ENCODE measurements at places on chromosomes 16 and 17.
A peak's percentile ranks its signal among the peaks of the same experiment; 100 is the strongest.

- no peak for DNase-seq
- H3K27ac ChIP-seq = no peak overlapping the region
- H3K4me1 ChIP-seq = no peaks in the 10 kb centered on the region
- no peaks in the 10 kb centered on the region for H3K36me3 ChIP-seq
- no peak overlapping the region for H3K4me3 ChIP-seq
These were observed 64.9 kb downstream of the CDYL2 start for GRCh38 chr16:80739523-80739922.

DNA sequence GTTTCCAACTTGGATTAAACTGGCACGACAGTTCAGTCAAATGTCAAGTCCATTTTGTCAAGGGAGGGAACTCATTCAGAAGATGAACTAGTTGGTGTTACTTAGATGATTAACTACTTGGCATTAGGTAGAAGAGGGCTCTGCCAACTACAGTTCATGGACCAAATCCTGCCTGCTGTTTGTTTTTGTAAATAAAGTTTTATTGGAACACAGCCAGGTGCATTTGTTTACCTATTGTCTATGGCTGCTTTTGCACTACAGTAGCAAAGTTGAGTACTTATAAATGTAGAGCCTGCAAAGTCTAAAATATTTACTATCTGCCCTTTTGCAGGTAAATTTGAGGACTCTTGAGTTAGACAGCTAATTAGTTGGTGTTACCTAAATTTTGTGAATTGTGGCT is 410.0 kb downstream of the MAF start:
- H3K4me1 ChIP-seq = no peaks in the 10 kb centered on the region
- DNase-seq = no peak
- no peaks in the 10 kb centered on the region for H3K27me3 ChIP-seq
- H3K27ac ChIP-seq = no peak overlapping the region
- H3K36me3 ChIP-seq = no peaks in the 10 kb centered on the region

DNA sequence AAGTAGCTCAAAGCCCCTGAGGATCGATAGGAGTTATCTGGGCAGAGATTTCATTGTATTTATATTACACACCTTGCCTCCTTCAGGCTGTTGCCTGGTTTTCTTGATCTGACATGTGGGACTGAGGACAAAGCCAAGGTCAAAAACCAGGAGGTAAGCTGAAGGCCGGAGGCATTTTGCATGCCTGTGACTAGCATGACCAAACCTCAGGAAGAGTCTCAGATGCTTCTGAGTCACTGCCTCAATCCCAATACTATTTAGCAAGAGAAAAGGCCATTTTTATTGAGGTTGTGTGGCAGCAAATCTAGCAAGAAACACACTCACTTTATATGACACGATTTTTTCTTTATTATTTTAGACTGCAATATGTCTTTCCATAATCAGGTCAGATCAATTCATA is 968.1 kb downstream of the CDH11 start:
- H3K4me1 ChIP-seq = no peaks in the 10 kb centered on the region
- H3K27ac ChIP-seq = no peak overlapping the region
- DNase-seq = no peak
- H3K27me3 ChIP-seq = no peaks in the 10 kb centered on the region
- no peaks in the 10 kb centered on the region for H3K36me3 ChIP-seq
- no peak overlapping the region for H3K4me3 ChIP-seq

GRCh38 chr16:58337090-58337444 is 42.2 kb upstream of the PRSS54 start:
- no peaks in the 10 kb centered on the region for H3K27me3 ChIP-seq
- no peaks in the 10 kb centered on the region for H3K36me3 ChIP-seq
- H3K4me1 ChIP-seq = no peaks in the 10 kb centered on the region
- H3K27ac ChIP-seq = no peak overlapping the region
- no peak for DNase-seq
- H3K4me3 ChIP-seq = peak overlapping the region; percentile 11

GRCh38 chr16:46833460-46833800 is 2.5 kb upstream of the C16orf87 start:
- H3K4me1 ChIP-seq = peaks cover 24% of the 10 kb centered on the region
- no peaks in the 10 kb centered on the region for H3K36me3 ChIP-seq
- no peaks in the 10 kb centered on the region for H3K27me3 ChIP-seq
- no peak for DNase-seq
- no peak overlapping the region for H3K4me3 ChIP-seq
- no peak overlapping the region for H3K27ac ChIP-seq

DNA sequence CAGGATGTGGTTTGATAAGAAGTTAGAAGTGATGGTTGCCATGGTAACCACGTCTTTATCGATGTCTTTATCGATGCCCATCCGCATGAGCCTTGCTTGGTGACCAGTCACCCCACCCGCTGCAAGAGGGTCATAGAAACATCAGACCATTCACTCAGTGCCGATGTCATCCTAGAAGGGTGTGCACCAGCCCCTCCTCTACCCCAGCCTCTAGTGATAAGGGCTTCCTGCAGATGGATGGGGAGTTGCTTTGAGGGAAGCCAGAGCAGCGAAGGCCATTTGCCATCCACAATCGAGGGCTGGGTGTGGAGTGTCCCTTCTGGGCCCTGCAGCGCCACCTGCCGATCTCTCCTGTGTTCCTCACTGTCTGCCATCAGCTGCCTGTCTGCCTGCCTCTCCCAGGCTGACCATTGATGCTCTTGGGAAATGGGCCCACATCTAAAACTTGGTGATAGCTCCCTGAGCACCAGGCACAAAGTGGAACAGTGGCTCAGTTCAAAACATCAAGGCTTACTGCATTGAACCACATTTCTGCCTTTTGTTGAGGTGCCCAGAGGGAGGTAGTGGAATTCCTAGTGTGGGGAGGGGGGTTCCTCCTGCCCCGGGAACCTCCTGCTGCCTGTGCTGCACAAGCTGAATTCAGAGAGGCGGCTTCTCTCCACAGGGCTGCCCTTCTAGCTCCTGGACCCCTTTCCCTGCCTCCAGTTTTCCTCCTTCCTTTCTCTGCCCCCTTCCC is 8.9 kb downstream of the CALB2 start:
- no peak overlapping the region for H3K27ac ChIP-seq
- DNase-seq = peak; percentile 28
- no peaks in the 10 kb centered on the region for H3K27me3 ChIP-seq

- DNase-seq = no peak
- H3K27ac ChIP-seq = no peak overlapping the region
- no peaks in the 10 kb centered on the region for H3K27me3 ChIP-seq
These were observed 207.1 kb upstream of the CIBAR2 start for GRCh38 chr16:85319208-85319983.

- H3K4me3 ChIP-seq = no peak overlapping the region
- no peak overlapping the region for H3K27ac ChIP-seq
- no peak for DNase-seq
- H3K4me1 ChIP-seq = no peaks in the 10 kb centered on the region
- H3K36me3 ChIP-seq = no peaks in the 10 kb centered on the region
- no peaks in the 10 kb centered on the region for H3K27me3 ChIP-seq
These were observed 85.3 kb downstream of the STXBP4 start for GRCh38 chr17:55053855-55054254.

GRCh38 chr16:79595931-79596450 is 4.5 kb downstream of the MAF start:
- no peaks in the 10 kb centered on the region for H3K36me3 ChIP-seq
- peaks cover 50% of the 10 kb centered on the region for H3K4me1 ChIP-seq
- H3K27me3 ChIP-seq = no peaks in the 10 kb centered on the region
- DNase-seq = no peak
- peak overlapping the region; percentile 89 for H3K4me3 ChIP-seq

- no peak overlapping the region for H3K4me3 ChIP-seq
- H3K27me3 ChIP-seq = peaks cover 36% of the 10 kb centered on the region
- no peak overlapping the region for H3K27ac ChIP-seq
- no peaks in the 10 kb centered on the region for H3K36me3 ChIP-seq
- no peak for DNase-seq
- H3K4me1 ChIP-seq = no peaks in the 10 kb centered on the region
These were observed 2.6 kb upstream of the KRT14 start for GRCh38 chr17:41589301-41589700.

DNA sequence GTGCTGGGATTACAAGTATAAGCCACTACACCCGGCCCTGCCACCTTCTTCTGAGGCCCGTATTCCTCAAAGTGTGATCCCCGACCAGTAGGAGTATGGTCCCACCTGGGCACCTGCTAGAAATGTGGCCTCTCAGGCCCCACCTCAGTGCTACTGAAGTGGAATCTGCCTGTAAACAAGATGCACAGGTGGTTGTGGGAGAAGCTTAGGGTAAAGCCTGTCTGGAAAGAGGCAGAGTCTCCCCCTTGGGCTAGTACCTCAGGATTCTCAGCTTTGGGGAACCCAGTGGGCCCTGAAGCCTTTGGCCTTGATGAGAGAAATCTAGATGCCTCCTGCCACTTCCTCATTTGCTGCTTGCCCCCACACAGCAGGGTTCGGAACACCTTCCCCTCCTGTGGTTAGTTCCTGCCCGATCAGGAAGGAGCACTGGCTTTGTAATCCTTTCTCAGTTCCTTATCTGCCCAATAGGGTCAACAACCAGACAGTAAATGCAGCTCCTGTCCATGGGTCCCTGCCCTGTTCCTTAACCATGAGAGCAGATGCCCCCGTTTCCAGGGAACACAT is 25.2 kb downstream of the TK2 start:
- H3K27me3 ChIP-seq = no peaks in the 10 kb centered on the region
- DNase-seq = no peak
- H3K4me1 ChIP-seq = peaks cover 33% of the 10 kb centered on the region
- H3K27ac ChIP-seq = no peak overlapping the region
- peaks cover 67% of the 10 kb centered on the region for H3K36me3 ChIP-seq

- H3K4me3 ChIP-seq = no peak overlapping the region
- H3K4me1 ChIP-seq = no peaks in the 10 kb centered on the region
- no peaks in the 10 kb centered on the region for H3K27me3 ChIP-seq
These were observed 42.9 kb upstream of the KSR1 start for GRCh38 chr17:27413315-27413714.

DNA sequence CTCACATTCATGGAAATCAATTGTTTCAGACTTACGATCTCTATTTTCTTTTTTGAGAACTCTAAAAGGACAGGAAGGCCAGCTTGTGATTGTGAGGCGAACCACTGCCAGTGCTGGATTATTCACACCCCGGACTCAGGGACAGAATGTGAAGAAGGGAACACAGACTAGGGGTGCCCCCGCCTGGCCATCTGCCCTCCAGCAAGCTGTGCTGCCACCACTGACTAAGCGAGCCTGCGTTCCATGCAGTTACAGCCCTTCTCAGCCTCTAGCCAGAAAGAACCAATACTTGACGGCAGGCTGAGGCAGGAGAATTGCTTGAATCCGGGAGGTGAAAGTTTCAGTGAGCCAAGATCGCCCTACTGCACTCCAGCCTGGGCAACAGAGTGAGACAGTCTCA is 2.8 kb downstream of the HAGH start:
- no peak overlapping the region for H3K4me3 ChIP-seq
- no peak overlapping the region for H3K27ac ChIP-seq
- H3K36me3 ChIP-seq = peaks cover 42% of the 10 kb centered on the region
- peak; percentile 83 for DNase-seq

DNA sequence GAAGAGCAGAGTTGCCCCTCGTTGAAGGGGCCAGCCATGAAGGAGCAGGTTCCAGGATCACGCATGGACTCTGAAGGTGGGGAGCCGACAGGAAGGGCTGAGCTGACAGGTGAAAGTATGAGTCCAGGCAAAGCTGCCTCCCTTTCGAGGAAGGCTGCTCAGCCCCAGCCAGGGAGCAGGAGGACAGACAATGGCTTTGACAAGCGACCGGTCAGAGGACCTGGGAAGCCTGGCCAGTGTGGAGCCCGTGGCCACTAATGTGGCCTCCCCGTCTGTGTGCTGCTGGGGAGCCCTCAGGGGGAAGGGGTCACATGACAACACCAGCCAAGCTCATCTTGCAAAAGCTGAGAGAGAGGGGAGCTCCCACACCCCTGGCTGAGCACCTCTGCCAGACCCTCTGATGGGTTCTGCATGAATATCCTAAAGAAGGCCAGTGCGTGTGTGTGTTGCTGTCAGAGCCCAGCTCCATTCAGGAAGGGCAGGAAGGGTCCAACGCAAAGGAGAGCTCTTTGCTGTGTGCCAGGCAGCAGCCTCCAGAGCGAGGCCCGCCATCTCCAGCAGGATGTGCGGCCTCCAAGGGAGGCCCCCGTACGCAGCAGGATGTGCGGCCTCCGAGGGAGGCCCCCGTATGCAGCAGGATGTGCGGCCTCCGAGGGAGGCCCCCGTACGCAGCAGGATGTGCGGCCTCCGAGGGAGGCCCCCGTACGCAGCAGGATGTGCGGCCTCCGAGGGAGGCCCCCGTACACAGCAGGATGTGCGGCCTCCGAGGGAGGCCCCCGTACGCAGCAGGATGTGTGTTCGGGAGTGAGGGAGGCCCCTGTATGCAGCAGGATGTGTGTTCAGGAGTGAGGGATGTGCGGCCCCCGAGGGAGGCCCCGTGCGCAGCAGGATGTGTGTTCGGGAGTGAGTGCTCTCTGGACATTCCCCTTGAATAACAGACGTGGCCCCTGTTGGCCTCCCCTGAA is 102.1 kb upstream of the CHMP6 start:
- no peak overlapping the region for H3K27ac ChIP-seq
- no peaks in the 10 kb centered on the region for H3K4me1 ChIP-seq
- DNase-seq = no peak
- no peaks in the 10 kb centered on the region for H3K27me3 ChIP-seq
- H3K4me3 ChIP-seq = no peak overlapping the region

GRCh38 chr16:83994087-83994486 is 26.0 kb downstream of the NECAB2 start:
- H3K27ac ChIP-seq = no peak overlapping the region
- no peaks in the 10 kb centered on the region for H3K36me3 ChIP-seq
- no peaks in the 10 kb centered on the region for H3K4me1 ChIP-seq
- DNase-seq = no peak
- H3K27me3 ChIP-seq = peaks cover 83% of the 10 kb centered on the region
- no peak overlapping the region for H3K4me3 ChIP-seq

DNA sequence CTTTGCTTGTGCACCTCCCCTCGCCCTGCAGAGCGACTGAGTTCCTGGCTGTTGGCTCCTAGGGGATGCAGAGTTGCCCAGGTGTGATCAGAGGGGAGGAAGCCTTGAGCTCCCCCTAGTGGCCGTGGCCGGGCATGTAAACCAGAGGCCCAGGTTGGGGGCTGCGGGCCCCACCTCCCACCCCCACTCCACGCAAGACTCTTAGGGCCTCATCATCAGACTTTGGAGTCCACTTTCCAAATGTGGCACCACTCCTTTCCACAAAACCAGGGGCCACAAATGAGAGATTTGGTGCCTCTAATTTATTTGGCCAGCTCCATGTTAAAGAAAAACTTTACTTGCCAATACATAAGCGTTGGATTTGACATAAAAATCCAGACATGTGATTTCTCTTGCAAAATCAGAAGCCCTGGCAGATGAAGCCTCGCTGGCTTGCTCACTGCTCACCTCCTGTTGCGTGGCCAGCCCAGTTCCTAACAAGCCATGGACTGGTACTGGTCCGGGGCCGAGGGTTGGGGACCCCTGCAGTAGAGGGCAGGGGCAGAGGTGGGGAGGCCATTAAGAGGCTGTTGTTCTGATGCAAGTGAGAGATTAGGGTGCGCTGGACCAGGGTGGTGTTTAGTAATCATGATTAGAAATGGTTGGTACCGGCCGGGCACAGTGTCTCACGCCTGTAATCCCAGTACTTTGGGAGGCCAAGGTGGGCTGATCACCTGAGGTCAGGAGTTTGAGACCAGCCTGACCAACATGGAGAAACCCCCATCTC is 28.7 kb upstream of the GAS7 start:
- peak; percentile 28 for DNase-seq
- H3K4me3 ChIP-seq = no peak overlapping the region
- H3K27ac ChIP-seq = no peak overlapping the region
- H3K36me3 ChIP-seq = no peaks in the 10 kb centered on the region
- no peaks in the 10 kb centered on the region for H3K27me3 ChIP-seq
- H3K4me1 ChIP-seq = no peaks in the 10 kb centered on the region

GRCh38 chr17:67258821-67259468 is 13.9 kb upstream of the HELZ start:
- H3K4me1 ChIP-seq = peaks cover 7% of the 10 kb centered on the region
- H3K27me3 ChIP-seq = no peaks in the 10 kb centered on the region
- no peak for DNase-seq
- H3K36me3 ChIP-seq = no peaks in the 10 kb centered on the region
- no peak overlapping the region for H3K4me3 ChIP-seq

- H3K27me3 ChIP-seq = no peaks in the 10 kb centered on the region
- no peaks in the 10 kb centered on the region for H3K36me3 ChIP-seq
These were observed 206.8 kb downstream of the PRKCA start for GRCh38 chr17:66508896-66509844.
